ENCODE measurements at places on chromosomes 1 and 21.

- DNase-seq = peak; percentile 45
Observed at GRCh38 chr1:152440635-152441471, 26.8 kb upstream of the CRNN start.

DNA sequence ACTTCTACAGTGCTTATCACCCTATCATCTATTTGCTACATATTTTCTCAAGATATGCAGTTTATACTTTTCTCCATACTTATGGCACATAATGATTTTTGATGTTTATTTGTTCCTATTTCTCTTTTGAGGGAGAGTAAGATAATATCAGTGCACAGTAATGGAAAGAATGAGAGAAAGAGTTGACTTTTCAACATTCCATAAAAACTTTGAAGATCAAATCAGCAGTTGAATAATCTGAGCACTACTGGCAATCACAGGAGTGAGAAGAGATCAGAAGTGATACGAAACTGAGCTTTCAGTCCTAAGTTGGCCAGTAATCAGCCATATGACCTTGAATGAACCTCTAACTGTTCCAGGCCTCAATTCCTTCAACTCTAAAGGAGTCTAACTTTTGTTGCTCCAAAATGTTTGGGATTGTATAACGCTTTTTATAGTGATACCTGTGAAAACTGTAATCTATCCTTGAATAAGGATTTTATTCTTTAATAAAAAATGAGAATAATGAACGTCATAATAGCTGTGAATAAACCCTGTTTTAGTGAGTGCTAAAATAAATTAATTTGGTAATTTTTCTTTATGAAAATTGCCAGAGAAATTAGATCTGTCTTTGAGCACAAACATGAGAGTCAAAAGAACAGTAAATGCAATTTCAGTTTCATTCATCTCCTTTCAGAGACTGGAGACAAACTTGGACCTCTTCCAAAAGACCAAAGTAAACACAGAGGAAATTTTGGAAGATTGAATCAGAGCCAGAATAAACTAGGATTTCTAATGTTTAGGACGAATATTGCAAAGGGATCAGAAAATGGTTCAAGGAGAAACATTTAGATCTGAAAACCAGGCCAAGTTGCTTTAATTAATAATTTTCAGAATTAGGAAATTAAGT is 309.9 kb downstream of the ADGRL2 start:
- DNase-seq = peak; percentile 35

- DNase-seq = no peak
Observed at GRCh38 chr1:173195596-173196088, 11.5 kb downstream of the TNFSF4 start.

DNA sequence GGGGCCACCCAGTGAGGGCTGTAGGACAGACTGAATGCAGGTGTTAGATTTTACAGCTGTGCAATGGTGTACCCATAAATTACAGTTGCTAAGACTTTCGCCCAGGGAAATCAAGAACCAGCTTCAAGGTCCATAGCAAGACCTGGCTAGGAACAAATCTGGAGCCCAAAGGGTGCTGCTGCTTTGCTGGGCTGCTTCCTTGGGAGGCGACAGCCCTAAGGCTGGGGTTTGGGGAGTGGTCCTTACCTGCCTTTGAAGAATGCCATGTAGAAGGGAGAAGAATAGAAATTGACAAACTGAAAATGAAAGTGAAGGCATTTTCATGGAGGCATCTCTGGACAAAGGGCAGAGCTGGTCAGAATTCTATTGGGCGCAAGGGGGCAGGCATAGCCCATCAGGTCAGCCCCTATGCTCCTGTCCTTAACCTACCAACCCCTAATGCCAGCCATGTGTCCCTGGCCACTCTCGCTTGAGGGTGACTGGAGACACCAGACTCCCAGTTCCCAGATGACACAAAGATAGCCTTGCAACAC is 7.6 kb upstream of the ARHGEF19 start:
- no peak for DNase-seq

GRCh38 chr1:176448340-176448739 is 14.6 kb upstream of the PAPPA2 start:
- DNase-seq = no peak
